ENCODE measurements at places on chromosomes 6 and 20.

DNA sequence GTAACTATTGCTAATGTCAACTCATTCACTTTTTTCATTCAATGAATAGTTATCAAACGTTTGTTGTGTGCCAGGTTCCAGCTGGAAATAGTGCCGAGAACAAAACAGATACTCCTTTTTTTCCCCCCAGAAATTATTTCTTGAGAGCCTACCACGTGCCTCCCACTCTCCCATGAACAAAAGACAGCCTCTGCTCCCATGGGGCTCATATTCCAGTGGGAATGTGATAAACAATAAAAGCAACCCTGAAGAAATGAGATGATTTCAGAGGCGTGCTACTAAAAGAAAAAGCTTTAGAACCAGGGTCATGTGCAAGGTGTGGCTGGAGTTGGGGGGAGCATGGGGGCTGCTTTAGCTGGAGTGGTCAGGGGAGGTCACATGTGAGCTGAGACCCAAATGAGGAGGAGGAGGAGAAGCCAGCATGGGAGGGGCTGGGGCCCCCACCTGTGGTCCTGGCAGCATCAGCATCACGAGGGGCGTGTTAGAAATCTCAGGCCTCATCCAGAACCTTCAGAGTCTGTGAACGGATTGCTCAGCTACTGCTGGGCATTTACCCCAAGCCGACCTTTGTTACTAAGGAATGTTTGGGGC, 157.4 kb downstream of the EYA2 start:
- no peak for DNase-seq

GRCh38 chr6:142842418-142843261, 102.3 kb downstream of the HIVEP2 start:
- no peak for DNase-seq

DNA sequence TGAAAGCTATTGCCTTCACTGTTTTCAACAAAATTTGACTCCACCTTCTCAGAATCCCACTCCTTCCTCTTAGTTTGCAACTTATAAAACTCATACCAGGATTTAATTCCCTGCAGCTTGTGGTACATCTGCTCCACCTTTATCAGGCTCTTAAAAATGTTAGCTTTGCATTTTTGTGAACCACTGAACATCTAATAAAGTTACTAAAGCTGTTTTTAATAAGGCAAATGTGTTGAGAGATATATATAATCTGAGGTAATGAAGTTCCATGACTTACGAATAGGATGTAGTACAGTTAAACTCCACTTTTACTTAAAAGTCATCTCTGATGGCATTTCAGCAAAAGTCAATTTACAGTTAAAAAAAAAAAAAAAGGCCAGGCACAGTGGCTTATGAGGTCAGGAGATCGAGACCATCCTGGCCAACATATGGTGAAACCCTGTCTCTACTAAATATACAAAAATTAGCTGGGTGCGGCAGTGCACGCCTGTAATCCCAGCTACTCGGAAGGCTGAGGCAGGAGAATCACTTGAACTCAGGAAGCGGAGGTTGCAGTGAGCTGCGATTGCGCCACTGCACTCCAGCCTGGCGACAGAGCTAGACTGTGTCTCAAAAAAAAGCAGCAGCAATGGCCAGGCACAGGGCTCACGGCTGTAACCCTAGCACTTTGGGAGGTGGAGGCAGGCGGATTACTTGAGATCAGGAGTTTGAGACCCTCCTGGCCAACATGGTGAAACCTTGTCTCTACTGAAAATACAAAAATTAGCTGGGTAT, 106.2 kb downstream of the KIF13A start:
- no peak for DNase-seq

GRCh38 chr6:132218059-132218696, 183.1 kb downstream of the MOXD1 start:
- peak; percentile 40 for DNase-seq

GRCh38 chr6:36052097-36052496, 24.5 kb downstream of the MAPK14 start:
- no peak for DNase-seq

All from astrocyte of the cerebellum (primary cell).